H7 (cell line): ENCODE measurements at places on chromosomes 2 and 18.

- no peak for DNase-seq
These were observed 650.7 kb upstream of the SOX11 start for GRCh38 chr2:5041501-5041900.

- DNase-seq, result peak; percentile 87
These were observed 594 bp downstream of the ITM2C start for GRCh38 chr2:230865307-230865765.

DNA sequence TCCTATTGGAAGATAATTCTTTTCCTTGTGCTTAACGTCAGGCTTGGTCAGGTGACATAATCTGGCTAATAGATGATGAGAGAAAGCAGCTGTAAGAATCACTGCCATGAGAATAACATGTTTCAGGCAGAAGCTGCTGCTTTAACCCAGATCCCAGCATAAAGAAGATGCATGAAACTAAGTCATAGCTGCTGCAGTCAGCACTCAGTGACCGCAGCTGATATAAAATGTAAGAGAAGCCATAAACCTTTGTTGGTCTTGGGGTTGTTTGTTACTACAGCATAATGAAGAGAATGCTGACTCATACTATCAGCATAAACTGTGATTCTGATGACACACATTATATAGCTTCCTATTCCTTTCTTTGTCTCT lies 274.3 kb upstream of the TRIB2 start:
- DNase-seq, result no peak

DNA sequence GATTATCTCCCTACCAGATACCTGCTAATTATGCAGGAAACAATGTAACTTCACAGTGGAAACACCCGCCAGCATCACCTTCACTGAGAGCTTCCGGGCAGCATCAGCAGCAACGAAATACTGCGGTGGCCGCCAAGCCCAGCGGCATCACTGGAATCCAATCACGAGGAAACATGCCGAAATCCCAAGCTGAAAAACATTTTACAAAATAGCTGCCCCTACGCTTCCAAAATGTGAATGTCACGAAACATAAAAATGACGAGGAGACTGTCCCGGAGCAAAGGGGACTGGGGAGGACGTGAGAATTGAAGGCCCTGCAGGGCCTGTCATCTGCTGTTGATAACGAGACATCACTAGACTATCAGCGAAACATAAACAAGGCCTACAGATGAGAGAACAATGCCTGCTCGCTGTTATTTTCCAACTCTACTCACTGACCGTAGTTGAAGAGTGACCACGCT lies 82.6 kb downstream of the HDAC4 start:
- DNase-seq, result no peak

DNA sequence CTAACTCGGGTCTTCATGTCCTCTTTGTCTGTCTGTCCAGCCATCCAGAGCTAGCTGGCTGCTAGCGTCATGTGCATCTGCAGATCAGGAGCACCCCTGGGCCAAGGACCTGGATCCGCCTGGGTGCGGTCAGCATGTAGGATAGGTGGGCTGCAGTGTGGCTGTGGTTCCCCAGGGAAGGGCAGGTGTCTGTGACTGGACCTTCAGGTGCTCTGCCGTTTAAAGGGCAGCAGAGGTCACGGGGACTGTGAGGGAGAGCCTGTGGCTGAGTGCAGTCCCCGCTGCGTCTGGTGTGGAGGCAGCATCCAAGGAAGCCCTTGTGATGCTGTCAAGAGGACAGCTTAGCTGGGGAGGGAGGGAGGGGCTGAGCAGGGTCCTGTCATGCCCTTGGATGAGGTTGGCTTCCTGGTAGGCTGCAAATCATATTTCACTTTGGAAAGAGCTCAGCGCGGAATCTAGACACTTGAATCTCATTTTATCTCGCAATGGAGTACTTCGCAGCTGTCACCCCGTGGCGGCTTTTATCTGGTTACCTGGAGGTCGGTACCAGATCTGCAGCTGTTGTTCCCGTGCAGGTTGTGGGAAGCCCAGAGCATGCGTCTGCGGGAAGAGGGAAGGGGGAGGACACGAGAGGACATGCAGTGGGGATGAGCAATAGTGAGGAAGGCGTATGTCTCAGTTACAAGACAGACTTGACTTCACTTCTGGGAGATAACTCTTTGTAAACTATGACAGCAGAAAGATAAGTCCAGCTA lies 5.9 kb upstream of the RALB start:
- peak; percentile 40 for DNase-seq

GRCh38 chr2:106631281-106631680 lies 144.1 kb downstream of the CD8B2 start:
- DNase-seq, result no peak

- DNase-seq, result no peak
These were observed 121.7 kb upstream of the PPP1CB start for GRCh38 chr2:28629910-28630309.

DNA sequence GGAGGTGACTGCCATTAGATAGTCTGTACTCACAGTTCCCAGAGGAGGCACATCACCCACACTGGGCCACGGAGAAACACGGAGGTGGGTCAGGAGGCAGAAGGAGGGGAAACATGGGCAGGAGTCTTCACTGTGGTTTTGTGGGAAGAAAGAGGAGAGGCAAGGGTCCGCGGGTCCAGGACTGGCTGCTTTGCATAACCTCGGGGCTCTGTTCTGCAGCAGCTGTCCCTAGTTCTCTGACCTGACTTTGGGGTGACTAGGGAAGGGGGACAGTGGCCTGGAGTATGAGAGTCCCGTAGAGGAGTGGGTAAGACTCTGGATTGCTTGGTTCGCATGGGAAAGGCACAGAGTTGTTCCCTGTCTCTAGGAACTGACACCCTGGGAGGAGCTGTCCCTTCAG lies 238.3 kb upstream of the RAB6C start:
- DNase-seq, result no peak

- DNase-seq, result no peak
These were observed 77.6 kb upstream of the ZNF516 start for GRCh38 chr18:76572518-76573247.

- no peak for DNase-seq
These were observed 12.5 kb downstream of the SERPINB7 start for GRCh38 chr18:63787673-63788072.
